ENCODE measurements at places on chromosomes 1 and 21.

- no peak for DNase-seq
Measured at GRCh38 chr21:42724226-42724920, 71.0 kb downstream of the PDE9A start.

DNA sequence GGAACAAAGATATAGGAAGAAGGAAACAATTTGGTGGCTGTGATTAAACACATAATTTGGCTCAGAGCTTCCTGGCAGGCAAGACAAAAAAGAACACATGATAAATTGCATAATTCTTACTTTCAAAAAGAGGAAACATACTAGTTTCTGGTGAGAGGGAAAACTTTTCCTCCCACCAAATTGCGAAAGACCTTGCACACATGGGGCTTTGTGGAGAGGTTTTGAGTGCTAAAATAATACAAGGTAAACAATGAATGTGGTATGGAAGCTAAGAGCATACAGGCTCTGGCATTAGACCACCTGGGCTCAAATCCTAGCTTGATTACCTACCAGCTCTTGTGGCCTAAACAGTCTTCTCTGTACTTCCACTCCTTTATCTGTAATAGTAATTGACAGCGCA is 140.2 kb upstream of the HOOK1 start:
- no peak for DNase-seq

- no peak for DNase-seq
Measured at GRCh38 chr1:12384836-12385456, 155.1 kb downstream of the VPS13D start.

DNA sequence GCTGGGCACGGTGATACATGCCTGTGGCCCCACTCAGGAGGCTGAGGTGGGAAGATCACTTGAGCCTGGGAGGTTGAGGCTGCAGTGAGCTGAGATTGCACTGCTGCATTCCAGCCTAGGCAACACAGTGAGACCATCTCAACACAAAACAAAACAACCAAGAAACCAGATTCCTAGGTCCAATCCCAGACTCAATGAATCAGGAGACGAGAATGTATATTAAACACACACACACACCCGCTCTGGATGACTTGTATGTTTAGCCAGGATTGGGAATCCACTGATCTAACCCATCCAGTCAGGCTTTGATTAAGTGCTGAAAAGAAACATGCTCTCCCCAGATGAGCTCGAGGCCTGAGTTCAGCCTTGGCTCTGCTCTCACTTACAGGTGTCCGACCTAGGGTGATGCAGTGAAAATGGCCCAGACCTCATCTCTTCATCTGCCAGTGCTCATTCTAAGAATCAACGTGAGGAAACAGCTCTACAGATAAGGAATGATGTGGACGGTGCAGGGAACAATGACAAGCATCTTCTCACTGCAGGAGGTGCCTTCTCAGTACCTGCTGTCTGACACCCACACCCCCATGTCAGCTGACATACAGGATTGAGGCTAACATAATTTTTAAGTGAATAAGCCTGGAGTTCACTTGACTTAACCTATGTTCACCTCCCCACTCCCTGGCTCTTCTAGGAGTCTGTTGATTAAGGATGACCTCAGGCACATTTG is 15.3 kb upstream of the SRSF4 start:
- peak; percentile 85 for DNase-seq

GRCh38 chr1:179217943-179218507 is 11.5 kb downstream of the ABL2 start:
- DNase-seq = no peak

DNA sequence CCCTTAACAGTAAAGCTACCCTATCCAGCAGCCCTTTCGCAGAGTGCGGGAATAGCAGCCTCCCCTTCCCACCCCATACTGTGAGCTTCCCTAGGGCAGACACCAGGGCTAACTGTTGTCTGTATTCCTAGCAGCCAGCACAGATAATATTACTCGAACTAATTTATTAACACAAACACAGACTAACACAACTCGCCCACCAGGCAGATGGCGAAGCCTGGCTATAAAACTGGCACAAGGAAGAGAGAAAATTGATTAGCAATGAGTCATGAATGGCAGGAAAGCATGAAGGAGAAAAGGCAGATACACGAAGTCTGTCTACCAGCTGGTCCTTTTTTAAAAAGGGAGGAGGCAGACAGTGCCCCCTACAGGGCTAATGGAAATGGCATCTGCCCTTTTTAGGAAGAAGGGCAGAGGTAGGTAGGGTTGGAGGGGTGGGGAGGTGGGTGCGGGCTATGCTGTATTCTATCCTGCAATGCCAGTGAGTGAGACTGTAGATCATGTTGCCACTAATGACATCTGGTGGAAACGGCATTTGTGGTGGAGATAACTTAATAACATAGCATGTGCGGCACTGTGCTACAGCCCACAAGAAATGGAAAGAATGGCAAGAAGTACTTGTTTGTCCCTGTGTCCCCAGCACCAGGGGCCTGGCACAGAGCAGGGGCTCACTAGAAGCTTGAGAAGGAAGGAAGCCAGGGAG is 30.6 kb upstream of the CTPS1 start:
- DNase-seq = peak; percentile 88

DNA sequence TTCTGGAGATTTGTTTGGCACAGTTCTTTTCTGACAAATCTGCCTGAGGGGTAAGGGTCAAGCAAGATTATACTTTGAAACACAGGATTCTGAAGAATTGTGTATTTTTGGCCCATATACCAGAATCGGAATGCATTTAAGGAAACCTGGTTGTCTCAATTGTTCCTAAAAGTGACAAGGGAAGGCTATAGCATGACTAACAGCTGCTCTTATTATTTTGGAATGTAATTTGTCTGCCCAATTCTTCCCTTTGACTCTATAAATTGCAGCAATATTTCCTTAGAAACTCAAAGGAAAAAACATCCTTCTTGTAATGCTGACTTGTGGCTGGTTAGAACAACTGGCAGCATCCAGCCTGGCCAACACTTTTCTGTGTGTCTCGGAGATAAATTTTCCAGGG is 15.8 kb upstream of the VCAM1 start:
- DNase-seq = no peak

- no peak for DNase-seq
Measured at GRCh38 chr1:207405814-207406213, 48.3 kb upstream of the CR2 start.

DNA sequence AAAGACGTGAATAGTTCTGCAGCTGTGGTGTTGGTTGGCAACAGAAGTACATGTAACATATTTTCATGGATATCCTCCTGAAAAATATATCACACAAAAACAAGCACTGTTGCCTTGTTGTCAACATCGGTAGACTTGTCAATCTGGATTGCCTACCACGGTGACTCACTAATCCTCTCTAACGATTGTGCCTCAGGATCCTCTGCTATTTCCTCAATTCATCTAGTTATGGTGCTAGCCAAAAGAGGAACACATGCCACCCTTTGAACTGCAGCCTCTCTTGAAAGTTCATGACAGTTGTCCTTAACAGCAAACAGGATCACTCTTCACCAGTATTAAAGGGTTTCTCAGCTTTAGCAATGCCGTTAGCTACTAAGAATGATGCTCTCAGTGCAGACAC is 25.7 kb downstream of the RASAL2 start:
- DNase-seq = no peak

DNA sequence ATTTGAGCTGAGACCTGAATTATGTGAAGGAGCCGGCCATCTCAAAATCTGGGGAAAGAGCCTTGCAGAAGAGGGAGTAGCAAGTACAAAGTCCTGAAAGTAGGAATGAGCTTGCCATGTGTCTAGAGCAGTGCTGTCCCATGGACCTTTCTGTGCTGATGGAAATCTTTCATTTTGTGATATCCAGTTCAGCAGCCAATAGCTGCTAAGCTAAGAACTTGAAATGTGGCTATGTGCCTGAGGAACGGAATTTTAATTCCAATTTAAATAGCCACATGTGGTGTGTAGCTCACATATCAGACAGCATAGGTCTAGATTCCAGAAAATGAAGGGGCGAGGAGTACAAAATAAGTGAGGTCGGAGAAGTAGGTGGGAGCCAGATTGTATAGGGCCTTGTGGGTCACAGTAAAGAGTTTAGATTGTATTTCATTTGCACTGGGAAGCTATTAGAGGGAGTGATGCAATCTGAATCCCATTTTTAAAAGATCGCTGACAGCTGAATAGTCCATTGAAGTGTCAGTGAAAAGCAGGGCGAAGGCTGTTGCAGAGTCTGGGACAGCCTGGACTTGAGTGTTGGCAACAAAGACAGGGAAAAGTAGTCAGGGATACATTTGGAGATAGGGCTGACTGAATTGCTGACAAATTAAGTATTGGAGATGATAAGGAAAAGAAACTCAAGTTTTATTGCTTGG is 80.3 kb downstream of the TMEM200B start:
- DNase-seq = no peak

- DNase-seq = no peak
Measured at GRCh38 chr1:54723985-54724384, 8.3 kb downstream of the TTC4 start.

DNA sequence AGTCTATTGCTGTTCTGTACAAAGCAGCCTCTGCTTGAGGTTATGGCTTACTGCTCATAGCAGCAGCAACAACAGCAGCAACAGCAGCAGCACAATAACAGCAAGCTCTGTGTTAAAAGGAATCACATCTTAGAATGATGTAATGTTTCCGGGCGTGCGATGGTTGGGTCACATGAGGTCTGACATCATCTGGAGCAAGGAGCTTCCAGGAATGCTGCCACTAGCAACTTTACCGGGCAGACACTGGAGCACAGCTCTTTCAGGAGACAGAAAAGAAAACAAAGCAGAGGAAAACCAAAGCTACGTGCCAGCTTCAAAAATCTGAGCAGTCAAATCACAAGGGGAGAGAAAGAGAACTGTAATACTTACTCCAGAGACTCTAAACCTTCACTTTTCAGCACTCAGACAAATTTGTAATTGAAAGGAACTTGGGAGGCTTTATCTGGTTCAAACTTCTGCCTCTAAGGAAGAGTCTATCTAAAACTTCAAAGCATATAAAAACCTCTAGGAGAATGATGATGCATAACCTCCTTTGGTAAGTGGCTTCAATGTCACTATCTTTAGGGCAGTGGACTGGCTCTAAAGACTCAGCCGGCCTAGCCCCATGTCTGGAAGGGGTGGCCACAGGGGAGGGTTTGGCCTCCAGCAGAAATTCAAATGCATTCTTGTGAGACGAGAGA is 28.3 kb upstream of the RAB3GAP2 start:
- DNase-seq = peak; percentile 89

DNA sequence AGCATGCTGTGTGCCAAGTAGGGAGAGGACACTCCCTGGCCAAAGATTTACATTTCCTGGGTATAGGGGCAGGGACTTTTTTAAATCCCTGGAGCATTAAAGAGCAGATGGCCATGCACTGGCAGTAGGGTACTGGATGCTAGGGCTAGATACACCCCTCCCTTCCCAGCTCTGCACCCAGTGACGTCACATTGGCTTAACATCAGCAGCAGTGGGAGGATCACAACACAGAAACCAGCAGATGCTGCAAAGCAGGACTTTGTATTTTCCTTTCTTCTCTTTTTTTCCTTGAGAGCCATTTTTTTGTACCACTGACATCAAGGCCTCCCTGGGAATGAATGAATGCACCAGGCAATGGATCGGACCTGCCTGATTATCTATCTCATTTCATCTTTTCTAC is 243.0 kb downstream of the KAZN start:
- no peak for DNase-seq

- DNase-seq = peak; percentile 66
Measured at GRCh38 chr1:196407358-196408051, 200.7 kb downstream of the KCNT2 start.
